PC-3 (cell line): ENCODE measurements at places on chromosomes 2 and 18. TPM values are rescaled to one million over a fixed set of nuclear protein-coding genes. Genes with fewer than 3 reads are reported as not detected.

DNA sequence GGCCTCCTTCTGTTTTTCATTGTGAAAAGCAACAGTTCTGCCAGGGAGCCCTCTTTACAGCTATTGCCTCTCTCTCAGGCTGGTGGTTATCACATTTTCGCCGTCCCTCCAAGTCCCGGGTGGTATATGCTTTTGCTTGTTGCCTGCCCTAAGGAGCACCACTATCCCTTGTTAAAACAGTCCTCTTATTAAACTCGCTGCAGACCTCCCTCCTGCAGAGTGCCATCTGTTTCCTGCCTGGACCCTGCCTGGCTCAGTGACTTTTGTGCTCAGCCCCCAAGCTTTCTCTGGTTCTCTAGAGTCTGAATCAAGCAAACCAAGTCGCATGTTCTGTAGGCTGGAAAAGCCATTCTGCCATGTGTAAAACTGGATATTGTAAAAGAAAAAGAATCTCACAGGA lies 72.1 kb upstream of the FHL2 start:
- no peak for DNase-seq

GRCh38 chr2:9594366-9595054 lies 36.3 kb downstream of the YWHAQ start:
- DNase-seq, result peak; percentile 54

- DNase-seq, result peak; percentile 43
These were observed 916 bp upstream of the OSBPL1A start for GRCh38 chr18:24398540-24398939.

Gene GPR55
- total RNA-seq, result 0.07 and 0.81 TPM in 2 replicates

DNA sequence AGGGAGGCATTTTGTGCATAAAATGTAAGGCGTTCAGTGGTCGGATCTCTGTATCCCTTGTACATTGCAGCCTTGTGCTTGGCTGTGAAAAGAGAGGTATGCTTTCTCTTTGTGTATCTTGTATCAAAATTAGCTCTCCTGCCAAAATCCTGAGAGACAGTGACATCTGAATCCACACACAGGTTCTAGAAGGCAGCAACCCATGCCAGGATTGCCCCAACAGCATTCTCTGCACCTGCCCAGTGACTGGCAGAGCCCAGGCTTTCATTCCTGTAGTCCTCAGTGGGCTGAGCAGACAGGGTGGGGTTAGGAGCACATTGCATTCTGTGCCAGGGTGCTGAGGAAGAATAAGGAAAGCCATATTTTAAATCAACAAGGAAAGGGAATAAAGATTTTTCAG lies 740.3 kb upstream of the RAB6C start:
- no peak for DNase-seq

DNA sequence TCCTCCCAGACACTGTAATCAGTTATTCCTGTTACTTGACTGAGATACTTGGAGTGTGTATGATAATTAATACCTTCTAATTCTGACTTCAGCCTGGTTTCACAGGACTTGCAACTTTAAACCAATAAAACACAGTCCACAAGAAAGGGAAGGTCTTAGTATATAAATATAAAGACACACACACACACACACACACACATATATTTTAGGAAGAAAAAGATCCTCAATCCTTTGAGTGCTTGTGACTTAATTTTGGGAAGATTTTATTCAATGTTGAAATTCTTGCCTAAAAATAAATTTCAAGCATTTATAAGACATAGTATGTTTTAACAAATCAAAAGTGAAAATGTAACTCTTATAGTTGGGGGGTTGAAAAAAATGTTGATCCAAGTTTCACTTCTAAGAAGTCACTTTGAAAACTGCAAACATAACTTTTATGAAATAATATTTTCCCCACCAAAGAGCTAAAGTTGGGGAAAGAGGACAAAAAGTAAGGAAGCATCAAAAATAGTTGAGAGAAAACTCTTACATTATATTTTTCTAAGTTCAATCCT lies 824 bp upstream of the VPS54 start:
- peak; percentile 24 for DNase-seq

GRCh38 chr2:113212245-113213060 lies 38.7 kb downstream of the PSD4 start:
- DNase-seq, result no peak

Gene PPM1B
- total RNA-seq, result 16.0 and 17.6 TPM in 2 replicates

GRCh38 chr2:188042412-188042811 lies 249.3 kb upstream of the GULP1 start:
- DNase-seq, result peak; percentile 41

Gene TWIST2
- total RNA-seq, result 4.4 and 5.8 TPM in 2 replicates

- DNase-seq, result no peak
These were observed 249.4 kb downstream of the PLCL1 start for GRCh38 chr2:198053776-198054175.

- DNase-seq, result no peak
These were observed 933.9 kb upstream of the PIK3C3 start for GRCh38 chr18:41021089-41021488.

- DNase-seq, result no peak
These were observed 465.6 kb upstream of the LINC00305 start for GRCh38 chr18:64614446-64614845.

Gene FSHR
- not detected in 2 replicates for total RNA-seq

DNA sequence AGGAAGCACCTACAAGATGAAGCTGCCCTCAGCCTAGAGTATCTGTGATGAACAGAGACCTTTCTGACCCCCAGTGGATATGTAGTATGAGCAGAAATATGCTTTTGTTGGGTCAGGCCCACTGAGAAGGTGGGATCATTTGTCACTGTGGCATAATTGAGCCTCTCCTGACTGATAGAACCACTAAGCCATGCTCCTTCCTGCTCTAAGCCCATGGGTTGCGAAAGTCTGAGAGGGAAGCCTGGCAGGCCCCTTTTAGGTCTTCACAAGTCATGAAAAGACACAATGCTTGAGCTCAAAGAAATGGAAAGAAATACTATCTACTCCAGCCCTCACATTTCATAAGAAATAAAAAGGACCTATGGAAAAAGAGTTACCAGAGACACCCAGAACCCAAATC lies 127.7 kb downstream of the TNS1 start:
- DNase-seq, result no peak

Gene SLC14A1
- total RNA-seq, result 2.3 and 6.9 TPM in 2 replicates

DNA sequence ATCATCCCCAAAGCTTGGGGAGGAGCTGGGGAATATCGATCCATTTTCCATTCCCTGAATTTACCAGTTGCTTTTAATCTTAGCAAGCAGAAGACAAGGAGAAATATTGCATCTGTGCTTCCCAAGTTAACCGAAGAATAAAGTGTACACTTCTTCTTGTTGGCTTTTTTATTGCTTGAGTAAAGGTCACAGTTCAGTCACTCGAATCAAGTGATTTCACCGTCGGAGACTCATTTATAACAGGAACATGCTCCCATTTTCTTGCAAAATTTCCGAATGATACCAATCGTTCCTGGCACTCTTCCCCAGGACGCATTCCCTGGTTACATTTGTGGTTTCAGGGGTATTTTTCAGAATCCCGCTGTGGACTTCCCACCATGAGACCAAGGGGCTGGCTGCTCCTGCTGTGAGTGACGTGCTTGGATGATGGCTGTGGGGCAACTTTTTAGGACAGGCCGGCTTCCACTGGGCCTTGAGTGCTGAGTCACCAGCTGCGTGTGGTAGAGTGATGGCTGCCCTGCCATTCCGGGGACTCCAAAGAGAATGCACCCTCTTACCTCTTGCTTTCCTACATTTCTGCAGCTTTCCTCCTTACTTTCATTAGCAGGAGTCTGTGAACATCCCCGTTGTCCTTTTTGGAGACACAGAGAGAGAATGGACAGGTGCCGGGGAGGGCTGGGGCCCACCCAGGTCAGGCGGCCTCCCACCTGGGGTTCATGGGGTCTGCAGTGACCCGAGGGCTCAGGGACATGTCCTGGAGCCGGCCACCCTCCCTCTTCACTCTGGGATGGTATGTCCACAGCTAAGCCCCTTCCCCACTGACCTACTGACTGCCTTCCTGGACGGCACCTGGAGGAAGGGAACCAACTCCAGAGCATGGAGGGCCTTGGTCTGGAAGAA lies 60.7 kb upstream of the HDAC4 start:
- DNase-seq, result no peak
